Testis (tissue), 5 donors: ENCODE measurements at places on chromosomes 7 and 10. TPM values are rescaled to one million over a fixed set of nuclear protein-coding genes. Genes with fewer than 3 reads are reported as not detected.
A peak's percentile ranks its signal among the peaks of the same experiment; 100 is the strongest.

OLAH gene
- 11.1 TPM for total RNA-seq

DNA sequence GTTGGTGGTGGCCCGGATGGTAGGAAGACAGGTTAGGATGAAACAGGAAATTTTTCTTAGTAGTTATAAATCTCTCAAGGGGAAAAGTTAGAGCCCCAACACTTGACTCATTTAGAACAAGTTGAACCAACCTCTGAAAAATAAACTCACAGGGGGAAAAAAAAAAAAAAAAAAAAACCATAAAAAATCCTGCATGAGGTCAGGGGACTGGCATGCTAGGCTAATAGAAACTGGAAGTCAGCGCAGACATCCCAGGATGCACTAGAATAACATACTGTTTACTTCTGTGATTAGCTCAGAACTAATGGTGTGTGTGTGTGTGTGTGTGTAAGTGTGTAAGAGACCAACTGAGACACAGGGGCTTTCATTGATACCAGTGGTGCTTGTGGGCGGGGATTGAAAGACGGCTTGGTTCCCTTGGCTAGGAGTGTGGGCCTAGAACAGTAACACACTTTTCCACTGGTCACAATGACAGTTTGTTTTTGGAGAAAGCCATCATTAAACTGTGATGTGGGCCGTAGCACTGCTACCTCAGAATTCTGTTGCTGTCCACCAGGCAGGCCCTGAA, 491.6 kb upstream of the GALNT17 start:
- DNase-seq: no peak

EIF5AL1 gene
- 5.7 TPM for total RNA-seq

DNA sequence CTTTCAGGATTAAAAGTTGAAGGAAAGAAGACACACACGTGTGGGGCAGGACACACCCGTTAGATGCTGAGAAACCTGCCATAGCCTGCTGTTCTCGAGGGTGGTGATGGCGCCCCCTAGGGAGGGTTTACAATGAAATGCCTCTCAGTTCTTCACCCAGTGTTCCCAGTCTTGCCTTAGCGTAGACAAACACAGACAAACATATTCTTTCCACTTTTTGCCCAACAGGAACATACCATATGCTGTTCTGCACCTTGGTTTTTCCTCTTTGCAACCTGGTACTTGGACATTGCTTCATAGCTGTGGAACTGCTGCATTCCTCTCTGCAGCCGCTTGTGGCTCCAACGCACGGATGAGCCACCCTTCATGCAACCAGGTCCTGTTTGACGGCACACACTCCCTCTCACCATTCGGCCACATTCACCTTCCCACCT, 23.3 kb upstream of the HSPA12A start:
- DNase-seq: peak; percentile 58

GRCh38 chr7:17030559-17030958, 148.8 kb upstream of the AGR3 start:
- DNase-seq: no peak

- DNase-seq: no peak
Observed at GRCh38 chr7:21886396-21886795, 59.3 kb downstream of the CDCA7L start.

- DNase-seq: no peak
Observed at GRCh38 chr7:102193806-102194205, 92.9 kb upstream of the SH2B2 start.

DNA sequence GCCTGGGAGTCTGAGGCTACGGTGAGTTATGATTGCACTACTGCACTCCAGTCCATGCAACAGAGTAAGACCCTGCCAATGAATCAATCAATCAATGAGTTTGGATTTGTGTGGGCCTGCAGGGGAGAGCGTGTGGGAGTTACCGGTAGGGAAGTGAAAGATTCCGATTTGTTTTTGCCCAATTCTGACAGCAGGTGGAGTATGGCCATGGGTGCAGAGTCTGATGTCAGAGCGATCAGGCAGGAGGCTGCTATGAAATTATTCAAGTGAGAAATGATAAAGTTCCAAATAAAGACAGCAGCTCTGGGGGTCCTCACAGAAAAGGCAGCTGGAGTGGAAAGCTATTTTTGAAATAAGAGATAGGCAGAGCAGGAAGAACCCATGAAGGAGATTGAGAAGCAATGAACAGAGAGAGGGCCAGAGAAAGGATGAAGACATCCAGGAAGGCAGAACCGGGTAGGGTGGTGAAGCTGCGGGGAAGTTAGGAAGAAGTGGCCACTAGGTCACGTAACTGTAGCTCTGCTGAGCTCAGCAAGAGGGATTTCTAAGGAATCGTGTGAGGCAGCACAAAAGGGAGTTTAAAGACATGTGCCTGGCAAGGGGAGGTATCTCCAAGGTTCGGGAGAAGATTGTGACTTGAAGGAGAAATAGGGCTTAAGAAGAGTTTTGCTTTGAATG, 93.7 kb upstream of the NMT2 start:
- DNase-seq: peak; percentile 30

GRCh38 chr10:71817831-71818655, 33.0 kb downstream of the PSAP start:
- DNase-seq: peak; percentile 43

DNA sequence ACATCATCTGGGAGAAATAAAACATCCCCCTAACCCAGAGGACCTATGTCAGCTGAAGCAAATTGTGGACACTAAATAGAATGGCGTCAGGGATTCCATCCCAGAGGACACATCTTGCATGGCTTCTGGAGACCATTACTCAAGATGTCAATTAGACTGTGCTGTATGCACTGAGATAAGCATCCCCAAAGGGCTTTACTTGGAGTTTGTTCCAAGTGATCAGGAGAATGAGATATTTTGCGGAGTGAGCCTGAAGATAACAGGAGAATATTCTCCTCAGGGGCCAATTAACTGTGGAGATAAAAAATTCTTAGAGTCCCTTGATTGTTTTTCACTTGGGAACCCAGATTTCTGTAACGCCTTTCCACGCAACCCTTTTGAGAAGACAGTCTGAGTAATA, 4.5 kb upstream of the OR2AE1 start:
- no peak for DNase-seq

- no peak for DNase-seq
Observed at GRCh38 chr7:143318661-143319060, 2.8 kb downstream of the CLCN1 start.

DNA sequence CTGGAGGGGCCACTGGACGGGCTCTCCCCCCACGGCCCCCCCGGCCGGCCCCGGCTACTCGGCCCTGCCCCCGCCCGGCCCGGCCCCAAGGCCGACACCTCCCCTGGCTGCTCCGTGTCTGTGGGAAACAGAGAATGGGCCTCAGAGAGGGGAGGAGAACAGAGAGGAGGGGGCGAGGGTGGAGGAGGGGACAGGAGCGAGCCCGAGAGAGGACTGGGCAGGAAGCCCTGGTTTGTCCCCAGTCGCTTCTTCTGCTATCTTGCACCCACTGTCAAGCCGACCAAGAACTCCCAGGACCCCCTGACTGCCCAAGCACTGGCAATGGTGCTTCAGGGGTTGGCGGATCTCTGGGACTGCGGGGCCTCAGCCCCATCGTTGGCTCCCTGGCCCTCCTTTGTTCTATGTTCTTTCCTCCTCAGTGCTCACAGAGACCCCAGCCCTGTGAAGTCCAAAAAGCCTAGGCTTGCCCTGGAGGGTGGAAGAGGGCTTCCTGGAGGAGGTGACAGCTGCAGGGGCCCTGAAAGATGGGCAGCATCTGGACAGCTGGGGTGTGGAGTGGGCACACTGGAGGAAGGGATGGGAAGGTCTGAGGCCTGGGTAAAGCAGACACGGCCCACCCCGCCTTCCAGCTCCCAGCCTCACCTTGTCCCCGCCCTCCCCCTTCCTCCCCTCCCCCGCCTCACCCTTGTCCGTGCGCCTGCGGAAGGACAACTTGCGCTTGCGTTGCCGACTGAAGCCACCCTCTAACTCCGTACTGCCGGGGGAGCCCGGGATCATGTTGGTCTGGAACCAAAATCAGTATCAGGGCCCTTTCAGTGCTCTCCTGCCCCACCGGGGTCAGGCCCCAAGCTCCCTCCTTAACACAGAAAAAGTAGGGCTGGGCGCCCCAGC, 30.1 kb downstream of the KCNH2 start:
- DNase-seq: peak; percentile 55

- no peak for DNase-seq
Observed at GRCh38 chr10:119208553-119208940, 1.2 kb downstream of the GRK5 start.

DNA sequence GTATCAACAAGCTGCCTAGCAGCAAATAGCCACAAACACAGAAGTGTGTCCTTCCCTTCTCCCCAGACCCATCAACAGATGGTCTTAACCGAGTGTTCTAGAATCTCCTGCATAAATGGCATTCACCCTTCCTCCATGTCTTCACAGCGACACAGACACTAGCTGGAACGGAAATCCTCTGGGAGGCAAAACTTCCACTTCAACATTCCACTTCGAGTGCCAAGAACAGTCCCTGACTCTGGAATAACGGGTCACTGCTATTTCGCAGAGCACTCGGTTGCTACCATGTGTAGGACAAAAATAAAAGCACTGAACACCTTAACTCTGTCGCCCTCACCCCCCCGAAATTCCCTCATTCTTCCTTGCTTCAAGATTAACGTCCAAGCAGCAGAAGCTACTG, 65.1 kb downstream of the SFMBT2 start:
- no peak for DNase-seq

HPS1 gene
- total RNA-seq: 73.4 TPM

EN2 gene
- 0.81 TPM for total RNA-seq

DNA sequence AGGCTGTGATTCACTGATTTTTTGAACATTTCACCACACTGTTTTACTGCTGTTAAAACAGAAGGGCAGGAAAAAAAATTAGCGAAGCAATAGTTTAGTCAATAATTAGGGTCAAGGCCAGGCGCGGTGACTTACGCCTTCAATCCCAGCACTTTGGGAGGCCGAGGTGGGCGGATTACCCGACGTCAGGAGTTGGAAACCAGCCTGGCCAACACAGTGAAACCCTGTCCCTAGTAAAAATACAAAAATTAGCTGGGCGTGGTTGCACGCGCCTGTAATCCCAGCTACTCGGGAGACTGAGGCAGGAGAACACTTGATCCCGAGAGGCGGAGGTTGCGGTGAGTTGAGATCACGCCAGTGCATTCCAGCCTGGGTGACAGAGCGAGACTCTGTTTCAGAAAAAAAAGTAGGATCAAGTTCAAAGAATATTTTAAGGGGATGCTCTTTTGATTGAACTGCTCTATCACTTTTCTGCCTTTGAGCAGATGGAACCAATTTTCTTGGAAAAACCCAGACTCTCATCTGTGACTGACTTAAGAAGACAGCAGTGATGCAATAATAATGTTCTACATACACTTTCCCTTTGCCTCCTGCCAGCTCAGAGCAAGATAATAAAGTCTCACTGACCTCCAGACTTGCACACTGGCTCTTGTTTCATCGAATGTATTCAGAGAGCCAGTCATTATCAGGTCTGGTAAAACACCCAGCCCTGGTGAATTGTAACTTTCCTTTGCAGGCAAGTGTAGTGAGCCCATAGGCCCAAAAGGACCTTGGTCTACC, 1.6 kb upstream of the PPA1 start:
- peak; percentile 71 for DNase-seq

DNA sequence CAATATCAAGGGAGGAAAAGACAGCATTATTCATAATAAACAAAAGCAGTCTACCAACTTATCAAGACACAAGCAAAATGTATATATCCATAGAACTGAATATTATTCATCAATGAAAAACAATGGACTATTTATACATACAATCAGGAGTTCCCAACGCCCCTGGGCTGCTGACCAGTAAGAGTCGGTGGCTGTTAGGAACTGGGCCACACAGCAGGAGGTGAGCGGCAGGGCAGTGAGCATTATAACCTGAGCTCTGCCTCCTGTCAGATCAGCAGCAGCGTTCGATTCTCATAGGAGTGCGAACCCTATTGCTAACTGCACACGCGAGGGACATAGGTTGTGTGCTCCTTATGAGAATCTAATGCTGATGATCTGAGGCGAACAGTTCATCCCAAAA, 71.7 kb upstream of the GPR22 start:
- no peak for DNase-seq

GRCh38 chr7:157691586-157692459, 355.0 kb downstream of the DNAJB6 start:
- peak; percentile 10 for DNase-seq

C7orf57 gene
- 12.3 TPM for total RNA-seq

DNA sequence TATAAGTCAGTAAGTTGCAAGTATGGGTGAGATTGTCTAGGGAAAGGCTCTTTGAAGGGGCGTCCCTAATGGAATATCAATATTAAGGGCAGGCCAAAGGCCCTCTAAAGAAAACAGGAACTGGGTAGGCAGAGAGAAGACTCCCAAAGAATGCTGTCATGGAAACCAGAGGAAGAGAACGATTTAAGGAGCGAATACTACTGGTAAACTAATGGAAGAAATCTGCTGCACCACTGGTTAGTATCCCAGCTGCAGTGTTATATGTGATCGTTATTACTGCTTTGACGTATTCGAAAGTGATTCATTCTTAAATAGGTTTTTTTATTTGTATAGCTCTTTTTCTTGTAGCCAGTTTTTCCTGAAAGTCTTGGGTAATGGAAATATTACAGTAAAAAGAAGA, 1.3 kb downstream of the CASP2 start:
- no peak for DNase-seq

- no peak for DNase-seq
Observed at GRCh38 chr7:105376908-105377533, 11.7 kb downstream of the SRPK2 start.

DNA sequence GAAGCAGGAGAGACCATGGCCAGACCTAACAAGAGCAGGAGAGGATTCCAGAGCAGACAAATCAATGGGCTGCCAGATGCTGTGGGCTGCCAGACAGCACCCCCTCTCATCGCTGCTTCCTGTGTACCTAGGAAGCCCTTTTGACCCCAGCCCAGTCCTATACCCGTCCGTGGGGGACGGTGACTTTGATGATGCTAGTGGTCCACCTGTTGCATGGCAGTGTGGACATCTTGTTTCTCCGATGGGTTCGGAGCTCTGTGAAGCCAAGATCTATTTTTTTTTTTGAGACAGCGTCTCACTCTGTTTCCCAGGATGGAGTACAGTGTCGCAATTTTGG, 18.2 kb upstream of the GDI2 start:
- no peak for DNase-seq

DNA sequence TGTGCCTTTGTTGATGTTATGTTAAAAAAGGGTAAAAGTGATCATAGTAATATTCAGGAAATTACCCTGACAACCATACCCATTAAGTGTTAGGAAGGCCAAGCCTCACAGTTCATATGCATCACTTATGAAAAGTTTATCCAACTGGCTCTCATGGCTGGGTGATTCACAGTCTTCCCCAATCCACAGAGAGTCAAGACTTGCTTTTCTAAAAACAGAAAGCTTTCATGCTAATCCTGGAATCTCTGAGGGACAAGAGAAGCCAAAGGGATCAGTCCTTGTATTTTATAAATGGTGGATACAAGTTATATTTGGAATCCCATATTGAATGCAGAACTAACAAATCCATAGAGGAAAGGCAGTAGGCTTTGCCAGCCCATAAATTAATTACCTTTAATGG, 218.3 kb downstream of the JAZF1 start:
- DNase-seq: no peak

CFAP70 gene
- 29.6 TPM for total RNA-seq

GRCh38 chr10:86294346-86295265, 72.0 kb downstream of the GRID1 start:
- DNase-seq: peak; percentile 1

DNA sequence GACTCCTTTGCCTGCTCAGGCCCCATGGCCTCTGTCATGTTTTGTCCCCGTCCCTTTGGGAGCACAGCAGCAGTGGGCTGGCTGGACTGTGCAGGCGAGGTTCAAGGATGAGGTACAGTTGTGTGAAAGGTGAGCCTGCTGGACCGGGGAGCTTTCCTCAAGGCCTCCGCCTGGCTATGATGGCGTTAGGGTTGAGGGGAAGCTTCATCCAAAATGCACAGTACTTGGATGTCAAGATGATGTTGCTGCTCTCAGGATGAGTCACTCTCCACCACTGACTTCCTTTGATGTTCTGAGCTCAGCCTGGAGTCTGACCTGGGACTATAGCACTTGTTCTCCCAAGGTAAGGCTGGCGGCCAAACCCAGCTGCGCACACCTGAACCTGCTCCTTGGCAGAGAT, 152.7 kb upstream of the SHH start:
- DNase-seq: no peak
